Smooth muscle cell of the coronary artery (primary cell): ENCODE measurements at places on chromosomes 7 and 10. TPM values are rescaled to one million over a fixed set of nuclear protein-coding genes. Genes with fewer than 3 reads are reported as not detected.

PDK4 gene
- total RNA-seq: 0.15 and 5.3 TPM in 2 replicates

MAGI2 gene
- 2.4 and 5.1 TPM in 2 replicates for total RNA-seq

BBS9 gene
- total RNA-seq: 14.4 and 18.0 TPM in 2 replicates

KLF14 gene
- not detected in 2 replicates for total RNA-seq

PDE6C gene
- total RNA-seq: not detected in 2 replicates

HTRA1 gene
- 98.8 and 348 TPM in 2 replicates for total RNA-seq

EPO gene
- not detected in 2 replicates for total RNA-seq

SNCG gene
- total RNA-seq: 48.3 and 77.0 TPM in 2 replicates

DENND2A gene
- 0.75 and 21.8 TPM in 2 replicates for total RNA-seq

AGAP5 gene
- 1.7 and 4.1 TPM in 2 replicates for total RNA-seq

VSTM2A gene
- total RNA-seq: not detected in 2 replicates

BTBD16 gene
- total RNA-seq: under 0.01 TPM in 1 of 2 replicates, not detected in the other

SFTPA1 gene
- not detected in 2 replicates for total RNA-seq
